Stimulated activated CD8-positive, alpha-beta memory T cell treated with anti-CD3 and anti-CD28 coated beads, Interleukin-4, amount 100 ng/mL, for 1 hour (primary cell): ENCODE measurements at places on chromosomes 1 and 21.

- no peak for DNase-seq
Observed at GRCh38 chr1:85584264-85584781, 3.8 kb downstream of the CCN1 start.

GRCh38 chr1:31216016-31216415, 23.7 kb downstream of the NKAIN1 start:
- no peak for DNase-seq

GRCh38 chr1:33180911-33181890, 642 bp downstream of the TRIM62 start:
- no peak for DNase-seq

- no peak for DNase-seq
Observed at GRCh38 chr21:31339721-31340120, 4.3 kb downstream of the TIAM1 start.

GRCh38 chr1:193085263-193085662, 20.0 kb downstream of the GLRX2 start:
- no peak for DNase-seq

- DNase-seq = no peak
Observed at GRCh38 chr21:26281506-26281905, 110.9 kb upstream of the APP start.

- no peak for DNase-seq
Observed at GRCh38 chr1:234972411-234973191, 156.0 kb downstream of the TOMM20 start.

DNA sequence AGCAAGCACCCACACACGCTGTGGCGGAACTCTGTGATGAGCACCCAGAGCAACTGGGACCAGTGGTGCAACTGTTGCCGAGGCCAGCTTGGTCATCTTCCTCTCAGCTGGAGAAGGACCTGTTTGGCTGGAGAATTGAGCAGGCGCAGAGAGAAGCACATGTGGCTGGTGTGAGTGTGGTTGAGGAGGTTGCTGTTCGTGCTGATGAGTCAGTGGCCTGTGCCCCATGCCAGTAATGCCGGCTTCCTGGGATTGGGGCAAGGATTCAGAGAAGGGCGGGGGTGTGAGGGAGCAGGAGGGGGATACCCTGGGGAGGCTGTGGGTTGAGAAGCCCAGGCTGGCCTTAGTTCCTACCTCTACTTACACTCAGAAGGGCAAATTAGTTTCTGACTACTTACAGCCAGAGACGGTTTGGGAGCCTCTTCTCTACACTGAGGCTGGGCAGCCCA, 57.5 kb upstream of the EPS8L3 start:
- DNase-seq = no peak
